Right atrium auricular region (tissue), 2 donors: ENCODE measurements at places on chromosomes 6 and 20.
A peak's percentile ranks its signal among the peaks of the same experiment; 100 is the strongest.

GRCh38 chr6:130697995-130698535 is 129.1 kb upstream of the SMLR1 start:
- no peak for DNase-seq

- DNase-seq: no peak
Observed at GRCh38 chr20:51199920-51200319, 177.0 kb upstream of the KCNG1 start.

DNA sequence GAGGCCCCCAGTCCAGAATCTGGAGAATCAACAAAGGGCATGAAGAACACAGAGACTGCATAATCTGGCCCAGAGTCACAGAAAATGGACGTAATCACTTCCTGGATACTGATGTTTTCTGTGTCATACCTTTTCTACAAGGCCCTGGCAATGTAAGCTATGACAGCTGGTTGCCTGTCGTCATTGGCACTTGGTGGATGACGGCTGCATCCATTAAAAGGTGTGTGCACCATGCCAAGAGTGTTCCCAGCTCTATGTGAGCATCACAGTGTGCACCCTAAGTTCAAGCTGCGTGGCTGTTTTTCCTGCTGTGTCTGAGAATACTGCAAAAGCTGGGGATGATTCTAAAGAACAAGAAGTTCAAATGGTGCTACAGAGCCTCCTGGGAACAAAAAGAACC is 275.2 kb upstream of the CNR1 start:
- DNase-seq: no peak

DNA sequence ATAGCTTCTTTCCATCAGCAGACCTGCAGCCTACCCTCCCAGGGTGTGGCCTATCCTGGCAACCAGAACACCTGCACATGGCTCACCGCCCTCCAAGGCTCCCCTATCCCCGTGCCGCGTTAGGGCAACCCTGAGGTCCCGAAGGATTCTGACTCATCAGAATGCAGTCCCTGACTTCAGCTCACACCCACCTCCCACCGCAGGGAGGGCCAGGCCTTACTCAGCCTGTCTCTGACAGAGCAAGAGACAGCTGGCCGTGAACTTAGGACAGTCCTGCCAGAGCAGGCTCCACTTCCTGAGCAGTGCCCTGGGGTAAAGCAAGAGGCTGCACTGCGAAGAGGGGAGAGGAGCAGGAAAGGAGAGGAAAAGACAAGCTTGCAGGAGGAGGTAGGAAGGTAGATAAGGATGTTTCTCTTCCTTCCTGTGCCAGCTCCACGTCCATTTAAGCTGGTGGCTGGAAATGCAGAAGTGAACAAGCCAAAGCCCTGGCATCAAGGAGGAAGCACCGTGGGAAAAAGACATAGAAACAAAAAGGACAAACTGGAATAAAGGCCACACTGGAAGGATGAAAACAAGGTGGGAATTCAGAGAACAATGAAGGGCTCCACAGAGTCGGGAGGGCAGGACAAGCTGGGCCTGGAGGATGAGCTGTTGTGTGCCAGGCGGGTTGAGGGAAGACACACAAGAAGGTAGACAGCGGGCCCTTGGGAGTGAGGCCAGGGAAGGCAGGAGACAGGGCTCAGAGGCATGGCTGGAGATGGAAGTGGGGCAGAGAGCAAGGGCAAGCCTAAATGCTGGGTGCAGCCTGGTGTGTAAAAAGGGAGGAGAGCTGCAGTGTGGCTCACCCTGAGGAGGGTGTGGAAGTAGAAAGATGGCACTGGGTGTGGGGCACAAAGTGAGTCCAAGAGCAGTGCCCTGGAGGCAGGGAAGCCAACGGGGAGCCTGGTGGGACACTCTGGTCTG is 102.7 kb downstream of the SLC23A2 start:
- DNase-seq: no peak

- no peak for DNase-seq
Observed at GRCh38 chr6:77366798-77367197, 96.5 kb downstream of the HTR1B start.

DNA sequence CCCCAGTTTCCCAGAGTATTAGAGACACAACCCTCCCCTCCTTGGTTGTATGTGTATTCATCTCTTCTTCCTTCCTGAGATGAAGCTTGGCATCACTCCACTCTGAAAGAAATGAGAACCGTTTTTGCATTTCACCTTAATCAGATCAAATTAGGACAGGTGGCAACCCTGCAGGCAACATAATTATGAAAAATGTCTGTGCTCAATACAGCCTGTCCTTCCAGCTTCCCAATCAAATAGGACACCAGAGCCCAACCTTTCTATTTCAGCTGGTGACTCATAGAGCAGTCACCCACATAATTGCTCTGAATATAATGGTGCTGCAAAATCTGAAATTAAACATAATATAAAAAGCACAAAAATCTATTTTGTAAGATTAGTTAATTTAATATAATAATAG is 310.2 kb upstream of the AGPAT4 start:
- no peak for DNase-seq

DNA sequence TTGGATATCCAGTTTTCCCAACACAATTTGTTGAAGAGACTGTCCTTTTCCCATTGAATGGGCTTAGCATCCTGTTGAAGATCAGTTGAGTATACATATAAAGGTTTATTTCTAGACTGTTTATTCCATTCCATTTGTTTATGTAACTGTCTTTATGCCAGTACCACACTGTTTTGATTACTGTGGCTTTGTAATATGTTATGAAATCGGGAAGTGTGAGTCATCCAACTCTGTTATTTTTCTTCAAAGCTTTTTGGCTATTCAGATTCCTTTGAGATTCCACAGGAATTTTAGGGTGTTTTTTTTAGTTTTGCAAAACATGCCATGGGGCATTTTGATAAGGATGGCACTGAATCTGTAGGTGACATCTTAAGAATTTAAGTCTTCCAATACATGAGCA is 188.3 kb downstream of the BMP7 start:
- DNase-seq: no peak

- DNase-seq: no peak
Observed at GRCh38 chr6:97925504-97925903, 642.5 kb upstream of the MMS22L start.

- no peak for DNase-seq
Observed at GRCh38 chr6:123742626-123743025, 61.0 kb upstream of the NKAIN2 start.

GRCh38 chr6:36539814-36540568 is 7.3 kb downstream of the STK38 start:
- DNase-seq: no peak

GRCh38 chr6:11918739-11919605 is 93.1 kb upstream of the HIVEP1 start:
- DNase-seq: no peak

GRCh38 chr20:53826597-53827291 is 233.1 kb upstream of the ZNF217 start:
- no peak for DNase-seq

GRCh38 chr20:17709361-17710293 is 9.9 kb downstream of the BANF2 start:
- no peak for DNase-seq

- DNase-seq: no peak
Observed at GRCh38 chr20:37298190-37298939, 8.9 kb downstream of the MANBAL start.

DNA sequence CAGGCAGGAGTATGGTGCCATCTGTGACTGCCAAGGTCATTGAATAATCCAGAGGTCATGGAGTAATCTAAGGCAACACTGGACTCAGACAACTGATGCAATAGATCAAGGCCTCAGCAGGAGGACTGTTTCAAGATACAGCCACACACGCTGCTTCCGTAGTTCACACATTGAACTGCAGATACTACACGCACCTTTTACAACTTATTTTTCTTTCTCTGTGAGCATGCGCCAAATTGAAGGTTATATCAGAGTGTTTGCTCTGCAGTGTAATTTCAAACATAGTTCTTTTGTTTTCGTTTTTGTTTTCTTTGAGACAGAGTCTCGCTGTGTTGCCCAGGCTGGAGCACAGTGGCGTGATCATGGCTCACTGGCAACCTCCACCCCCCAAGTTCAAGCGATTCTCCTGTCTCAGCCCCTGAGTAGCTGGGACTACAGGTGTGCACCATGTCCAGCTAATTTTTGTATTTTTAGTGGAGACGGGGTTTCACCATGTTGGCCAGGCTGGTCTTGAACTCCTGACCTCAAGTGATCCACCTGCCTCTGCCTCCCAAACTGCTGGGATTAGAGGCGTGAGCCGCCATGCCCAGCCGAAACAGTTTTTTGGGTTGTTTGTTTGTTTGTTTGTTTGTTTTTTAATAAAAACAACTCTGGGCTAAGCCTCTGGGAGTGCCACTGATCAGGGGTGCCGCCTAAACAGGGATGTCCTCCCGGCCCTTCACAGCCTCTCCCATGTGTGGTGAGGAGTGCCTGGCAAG is 96.6 kb upstream of the NAA20 start:
- DNase-seq: no peak

- DNase-seq: no peak
Observed at GRCh38 chr6:96197241-96197640, 181.5 kb downstream of the FUT9 start.

DNA sequence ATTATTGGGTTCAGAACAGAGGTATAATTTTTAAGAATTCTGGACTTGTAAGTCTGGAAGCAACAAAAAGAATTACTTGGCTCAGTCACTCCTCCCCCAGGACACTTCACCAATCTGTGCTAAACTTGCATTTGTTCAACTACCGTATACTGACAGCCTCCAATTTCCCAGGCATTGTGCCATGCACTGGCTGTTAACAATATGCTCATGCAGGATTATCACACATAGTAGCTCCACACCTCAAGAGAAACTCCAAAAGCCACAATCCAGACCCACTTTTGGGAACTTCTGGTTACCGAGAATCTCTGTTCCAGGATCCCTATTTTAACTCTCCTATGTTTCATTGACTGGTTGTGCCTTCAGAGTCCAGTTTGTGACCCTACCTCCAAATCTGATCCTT is 7.7 kb downstream of the ADGRF1 start:
- no peak for DNase-seq

GRCh38 chr6:107985701-107986100 is 27.7 kb upstream of the SEC63 start:
- no peak for DNase-seq

- no peak for DNase-seq
Observed at GRCh38 chr6:22294301-22294700, 2.5 kb downstream of the PRL start.

DNA sequence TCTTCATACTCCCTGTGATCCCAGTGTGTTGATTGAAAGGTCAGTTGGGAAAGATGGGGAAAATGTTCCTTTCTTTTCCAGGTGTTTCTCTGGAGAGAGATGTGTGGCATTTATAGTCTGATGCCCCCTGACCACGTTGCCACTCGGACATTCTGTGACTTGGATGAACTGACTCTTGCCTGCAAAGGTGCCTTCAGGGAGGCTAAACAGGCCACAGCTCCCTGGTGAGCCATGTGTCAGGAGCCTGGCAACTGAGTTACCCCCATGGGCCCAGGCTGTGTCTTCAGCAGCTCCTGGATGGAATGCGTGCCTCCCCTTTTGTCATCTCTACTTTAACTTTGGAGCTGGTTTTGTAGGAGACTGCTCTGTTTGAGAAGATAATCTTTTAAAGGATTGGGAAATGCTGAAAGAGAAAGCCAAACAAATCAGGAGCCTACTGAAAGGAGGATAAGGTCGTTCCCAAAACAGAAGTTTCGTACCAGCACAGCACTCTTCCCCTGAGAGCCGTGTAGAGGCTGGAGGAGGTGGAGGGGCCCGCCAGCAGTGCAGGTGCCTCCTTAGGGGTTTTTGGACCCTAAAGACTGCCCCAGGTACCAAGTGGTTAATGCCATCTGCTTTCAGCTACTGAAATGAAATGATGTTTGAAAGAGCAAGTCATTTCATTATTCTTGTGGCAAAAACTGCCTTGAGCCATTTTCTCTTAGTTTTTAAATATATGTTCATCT is 322.8 kb downstream of the ZFAND3 start:
- no peak for DNase-seq

DNA sequence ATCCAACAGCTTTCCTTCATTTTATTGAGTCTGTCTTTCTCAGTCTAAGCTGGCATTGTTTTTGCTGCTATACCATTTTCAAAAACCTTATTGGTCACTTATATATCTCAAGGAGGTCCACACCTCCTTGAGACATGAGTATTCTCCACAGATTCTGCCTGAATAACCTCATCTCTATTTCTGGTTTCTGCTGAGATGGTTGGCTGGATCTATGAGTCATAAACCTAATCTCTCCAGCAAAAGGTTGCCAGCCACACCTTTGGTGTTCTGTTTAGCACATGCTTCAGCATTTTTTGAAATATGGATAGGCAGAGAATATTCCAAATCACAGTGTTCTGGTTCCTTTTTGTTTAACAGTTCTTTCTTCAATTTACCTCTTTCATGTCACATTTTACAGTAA is 40.8 kb upstream of the TMEM244 start:
- DNase-seq: no peak

- no peak for DNase-seq
Observed at GRCh38 chr6:51737580-51738360, 349.6 kb downstream of the PKHD1 start.

GRCh38 chr20:62476056-62476838 is 452 bp upstream of the GATA5 start:
- no peak for DNase-seq

DNA sequence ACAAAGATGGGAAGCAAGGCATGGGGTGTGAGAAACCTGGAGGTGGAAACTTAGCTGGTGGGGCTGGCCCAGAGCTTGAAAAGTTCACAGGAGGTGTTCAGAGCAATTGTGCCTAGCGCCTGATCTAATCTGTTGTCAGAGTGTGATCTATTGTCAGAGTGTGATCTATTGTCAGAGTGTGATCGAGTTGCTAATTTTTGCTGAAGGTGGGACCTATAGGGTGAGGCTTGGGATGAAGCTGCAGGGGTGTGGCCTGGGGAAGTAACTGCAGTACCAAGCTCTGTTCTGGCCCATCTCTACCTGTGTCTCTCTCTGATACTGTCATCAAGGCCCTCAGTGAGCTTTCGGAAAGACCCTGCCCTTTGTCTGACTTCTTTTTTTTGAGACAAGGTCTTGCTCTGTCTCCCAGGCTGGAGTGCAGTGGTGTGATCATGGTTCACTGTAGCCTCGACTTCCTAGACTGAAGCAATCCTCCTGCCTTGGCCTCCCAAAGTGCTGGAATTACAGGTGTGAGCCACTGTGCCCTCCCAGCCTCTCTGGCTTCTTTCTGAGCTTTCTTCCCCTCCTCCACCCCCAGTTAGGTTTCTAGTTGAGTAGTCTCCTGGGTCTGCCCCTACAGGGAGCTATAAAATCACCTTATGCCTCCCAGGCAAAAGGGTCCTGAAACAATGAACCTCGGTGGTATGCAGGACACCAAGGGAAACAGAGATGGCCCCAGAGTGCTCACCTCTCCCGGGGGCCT is 150.8 kb upstream of the RNF24 start:
- no peak for DNase-seq

GRCh38 chr20:1803932-1804501 is 91.2 kb upstream of the SIRPA start:
- DNase-seq: peak; percentile 58

DNA sequence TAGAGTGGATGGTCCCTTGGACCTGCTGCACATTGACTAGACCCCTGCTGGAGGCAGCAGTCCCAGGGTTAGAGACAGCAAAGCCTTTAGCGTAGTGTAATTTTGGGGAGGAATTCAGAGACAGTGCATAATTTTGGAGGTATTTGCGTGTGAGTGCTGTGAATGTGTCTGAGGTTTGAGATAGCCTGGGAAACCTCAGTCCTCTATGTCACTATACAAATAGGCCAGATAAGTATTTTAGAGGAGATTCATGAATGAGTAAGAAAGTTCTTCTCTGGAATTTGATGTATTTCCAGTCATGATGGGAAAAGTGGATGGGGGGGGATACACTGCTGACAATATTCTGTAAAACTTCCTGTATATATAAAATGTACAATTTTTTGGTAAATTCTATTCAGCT is 25.8 kb upstream of the MTRF1L start:
- DNase-seq: no peak
